Amniotic epithelial cell (primary cell): ENCODE measurements at places on chromosomes 16 and 17.

DNA sequence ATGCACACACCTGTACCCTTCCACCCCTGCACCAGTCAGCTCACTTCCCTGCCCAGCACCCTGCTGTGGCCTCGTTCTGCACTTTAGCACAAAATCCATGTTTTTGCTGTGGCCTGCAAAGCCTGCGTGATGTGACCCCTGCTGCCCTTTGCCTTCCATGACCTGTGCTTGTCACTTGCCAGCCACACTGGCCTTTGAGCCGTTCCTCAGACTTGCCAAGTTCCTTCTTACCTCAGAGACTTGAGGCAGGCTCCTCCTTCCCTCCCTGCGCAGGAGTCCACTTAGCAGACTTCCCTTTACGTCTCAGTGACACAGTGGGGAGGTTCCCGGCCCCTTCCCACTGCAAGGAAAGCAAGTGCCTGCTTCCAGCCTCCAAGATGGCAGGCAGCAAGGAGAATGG is 134.7 kb downstream of the SNX29 start:
- DNase-seq = no peak

- DNase-seq = no peak
Observed at GRCh38 chr17:11943759-11944347, 53.4 kb downstream of the ZNF18 start.

DNA sequence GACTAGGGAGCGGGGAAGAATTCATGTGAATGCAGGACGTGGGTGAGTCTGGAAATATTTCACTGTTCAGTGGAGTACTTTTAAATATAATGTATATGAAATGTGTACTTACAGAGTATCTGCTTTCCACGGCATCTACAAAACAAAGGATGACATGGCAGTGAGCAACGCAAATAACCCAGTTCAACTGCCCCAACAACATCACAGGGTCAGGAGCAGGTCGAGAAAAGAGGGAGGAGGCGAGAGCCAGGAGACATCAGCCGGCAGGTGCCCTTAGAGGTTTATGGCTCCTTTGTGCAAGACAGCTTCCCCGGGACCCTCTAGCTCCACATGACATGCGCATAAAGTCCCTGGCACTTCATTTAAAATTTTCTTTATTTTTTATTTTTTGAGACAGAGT is 61.1 kb downstream of the PECAM1 start:
- DNase-seq = no peak

DNA sequence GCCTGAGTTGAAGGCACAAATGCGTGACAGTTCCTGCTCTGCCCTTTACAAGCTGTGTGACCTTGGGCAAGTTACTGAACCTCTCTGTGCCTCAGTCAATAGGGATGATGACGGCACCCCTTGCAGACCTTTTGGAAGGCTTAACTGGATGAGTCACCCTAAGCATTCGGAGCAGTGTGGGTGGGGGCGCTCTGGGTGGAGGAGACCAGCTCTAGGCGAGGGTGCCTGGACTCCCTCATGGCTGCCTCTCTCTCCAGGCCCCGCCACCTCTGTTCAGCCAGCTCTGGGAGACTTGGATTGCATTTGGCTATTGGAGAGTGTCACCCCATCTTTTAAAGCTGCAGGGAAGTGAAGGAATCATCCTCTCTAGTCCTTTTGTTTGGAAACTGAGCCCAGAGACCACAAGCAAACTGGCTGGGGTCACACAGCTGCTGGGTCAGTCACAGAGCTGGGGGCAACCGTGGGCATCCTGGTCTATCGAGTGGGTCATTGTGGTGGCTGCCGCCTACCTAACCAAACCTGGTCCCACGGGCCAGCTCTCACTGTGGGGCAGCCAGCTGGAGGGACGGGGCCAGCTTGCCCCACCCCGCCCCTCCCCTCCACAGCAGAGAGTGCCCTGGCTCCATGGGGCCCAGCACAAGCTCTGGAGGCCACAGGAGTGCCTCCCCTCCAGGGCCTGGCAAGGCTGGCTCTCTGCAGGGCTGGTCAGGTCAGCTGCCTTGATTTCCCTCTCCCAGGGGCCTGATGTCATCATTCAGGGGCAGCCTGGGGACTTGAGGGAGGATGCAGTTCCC is 20.2 kb upstream of the GSE1 start:
- DNase-seq = peak; percentile 67

- peak; percentile 82 for DNase-seq
Observed at GRCh38 chr17:27207073-27207513, 86.8 kb upstream of the WSB1 start.

DNA sequence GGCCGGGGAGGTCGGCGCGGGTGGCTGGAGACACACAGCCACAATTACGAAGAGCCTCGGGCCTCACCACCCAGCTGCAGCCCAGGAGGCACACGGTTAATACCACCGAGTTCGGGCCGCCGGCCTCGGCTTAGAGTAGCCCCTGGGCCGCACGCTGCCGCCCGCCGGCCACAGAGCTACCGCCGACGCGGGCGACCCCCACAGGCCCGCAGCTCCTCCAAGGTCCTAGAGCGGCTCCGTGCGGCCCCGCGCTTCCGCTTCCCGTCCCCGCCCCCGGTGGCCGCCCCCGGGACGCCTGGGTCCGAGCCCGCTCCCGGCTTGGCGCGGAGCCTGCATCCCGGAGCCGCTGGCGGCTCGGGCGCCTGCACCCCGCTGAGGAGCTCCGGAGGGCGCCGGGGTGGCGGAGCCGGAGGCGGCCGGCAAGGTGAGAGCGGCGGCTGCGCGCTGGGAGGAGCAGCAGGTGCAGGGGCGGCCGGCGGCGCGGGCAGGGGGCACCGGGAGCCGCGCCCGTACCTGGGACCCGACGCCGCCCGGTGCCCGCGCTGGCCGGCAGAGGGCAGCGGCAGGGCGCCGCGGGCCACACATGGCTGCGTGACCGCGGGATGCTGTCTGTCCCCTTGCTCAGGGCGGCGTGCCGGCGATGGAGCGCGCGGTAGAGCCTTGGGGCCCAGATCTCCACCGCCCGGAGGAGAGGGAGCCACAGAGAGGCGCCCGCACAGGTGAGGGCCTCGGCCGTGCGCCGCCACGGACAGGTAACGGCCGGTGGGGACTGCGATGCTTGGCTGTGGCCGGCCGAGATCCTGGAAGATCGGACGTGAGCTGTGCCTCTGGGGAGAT is at the start of gene ZNF48:
ZNF48 (plus strand) TSS at position 266 of the 837 bp plus-strand sequence; CDS start at position 641, 375 bp downstream.
- peak; percentile 92 for DNase-seq

- DNase-seq = peak; percentile 84
Observed at GRCh38 chr17:42783062-42783790, 2.8 kb downstream of the WNK4 start.

- DNase-seq = no peak
Observed at GRCh38 chr16:86854626-86855294, 276.4 kb downstream of the FOXL1 start.

DNA sequence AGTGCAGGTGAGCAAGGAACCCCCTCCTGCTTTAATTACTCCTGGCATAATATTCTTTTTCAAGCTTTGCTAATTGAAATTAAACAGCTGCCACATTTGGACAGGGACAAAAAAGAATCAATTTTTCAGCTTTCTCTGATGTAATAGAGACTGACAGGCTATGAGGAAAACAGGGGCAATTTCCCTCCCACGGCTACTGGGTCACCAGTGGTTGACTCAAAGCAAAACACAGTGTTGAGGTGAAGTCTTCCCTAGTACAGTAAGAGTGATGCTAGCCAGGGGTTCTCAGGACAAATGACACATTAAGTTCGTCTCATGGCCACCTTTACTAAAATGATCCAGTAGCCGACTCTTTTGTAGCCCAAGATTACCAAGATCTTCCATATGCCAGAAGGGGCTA is 38.6 kb upstream of the PMFBP1 start:
- DNase-seq = no peak

DNA sequence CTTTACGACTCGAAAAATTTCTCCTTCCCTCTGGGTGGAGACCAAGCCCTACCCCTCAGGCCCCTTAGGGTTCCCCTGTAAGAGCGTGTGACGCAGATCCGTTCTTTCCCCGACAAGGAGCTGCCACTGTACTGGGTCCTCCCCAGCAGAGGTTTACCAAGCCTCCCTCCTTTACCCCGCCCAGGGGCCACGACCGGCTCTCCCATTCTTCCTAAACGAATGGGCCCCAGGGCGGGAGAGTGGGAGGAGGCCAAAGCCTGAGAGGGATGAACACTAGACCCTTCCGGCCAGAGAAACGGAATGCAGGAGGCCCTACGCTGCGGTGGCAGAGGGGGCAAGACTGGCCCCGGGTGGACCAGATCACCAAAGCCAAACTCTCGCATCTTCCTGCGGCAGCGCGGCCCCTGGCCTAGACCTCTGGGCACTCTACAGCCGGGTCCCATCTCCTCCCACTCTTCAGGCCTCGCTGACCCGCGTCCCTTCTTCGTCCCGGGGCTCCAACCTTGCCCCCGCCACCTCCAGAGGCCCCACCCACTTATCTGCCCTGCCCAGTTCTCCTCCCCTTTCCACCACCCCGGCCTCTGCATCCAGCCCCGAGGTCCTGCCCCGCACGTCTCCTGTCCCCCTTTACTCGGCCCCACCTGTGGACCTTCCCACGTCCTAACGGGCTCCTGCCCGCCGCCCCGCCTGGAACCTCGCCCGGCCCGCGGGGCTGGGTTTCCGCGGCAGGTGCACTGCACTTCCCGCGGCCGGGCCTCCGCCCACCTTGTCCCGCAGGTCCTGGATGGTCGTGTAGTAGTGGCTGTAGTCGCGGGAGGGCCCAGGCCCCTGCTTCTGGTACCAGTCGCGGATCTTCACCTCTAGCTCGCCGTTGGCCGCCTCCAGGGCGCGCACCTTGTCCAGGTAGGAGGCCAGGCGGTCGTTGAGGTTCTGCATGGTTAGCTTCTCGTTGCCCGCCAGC is 765 bp downstream of the KRT19 start:
- DNase-seq = peak; percentile 47

GRCh38 chr17:81834831-81835267 is at the start of gene PPP1R27:
PPP1R27 (minus strand) TSS chr17:81835050; CDS start chr17:81834953, 97 bp downstream.
- DNase-seq = no peak

DNA sequence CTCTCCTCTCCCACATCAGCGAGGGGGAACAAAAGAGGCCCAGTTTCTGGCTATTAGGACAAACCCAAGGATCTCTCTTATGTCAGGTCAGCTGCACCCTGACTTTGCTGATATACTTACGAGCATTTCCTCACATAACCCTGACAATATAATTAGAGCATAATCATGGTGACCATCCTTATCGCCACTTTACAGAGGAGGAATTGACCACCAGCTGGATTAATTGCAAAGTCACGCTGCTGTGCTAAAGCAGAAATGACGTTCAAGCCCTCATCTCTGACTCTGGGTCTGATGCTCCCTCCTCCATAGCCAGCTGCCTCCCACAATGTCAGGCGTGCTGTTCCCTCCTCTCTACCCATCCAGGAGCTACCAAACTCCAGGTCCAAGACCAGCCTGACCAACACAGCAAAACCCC is 42.6 kb downstream of the TRARG1 start:
- DNase-seq = no peak

- DNase-seq = no peak
Observed at GRCh38 chr16:67933805-67934204, 2.1 kb upstream of the CTRL start.

DNA sequence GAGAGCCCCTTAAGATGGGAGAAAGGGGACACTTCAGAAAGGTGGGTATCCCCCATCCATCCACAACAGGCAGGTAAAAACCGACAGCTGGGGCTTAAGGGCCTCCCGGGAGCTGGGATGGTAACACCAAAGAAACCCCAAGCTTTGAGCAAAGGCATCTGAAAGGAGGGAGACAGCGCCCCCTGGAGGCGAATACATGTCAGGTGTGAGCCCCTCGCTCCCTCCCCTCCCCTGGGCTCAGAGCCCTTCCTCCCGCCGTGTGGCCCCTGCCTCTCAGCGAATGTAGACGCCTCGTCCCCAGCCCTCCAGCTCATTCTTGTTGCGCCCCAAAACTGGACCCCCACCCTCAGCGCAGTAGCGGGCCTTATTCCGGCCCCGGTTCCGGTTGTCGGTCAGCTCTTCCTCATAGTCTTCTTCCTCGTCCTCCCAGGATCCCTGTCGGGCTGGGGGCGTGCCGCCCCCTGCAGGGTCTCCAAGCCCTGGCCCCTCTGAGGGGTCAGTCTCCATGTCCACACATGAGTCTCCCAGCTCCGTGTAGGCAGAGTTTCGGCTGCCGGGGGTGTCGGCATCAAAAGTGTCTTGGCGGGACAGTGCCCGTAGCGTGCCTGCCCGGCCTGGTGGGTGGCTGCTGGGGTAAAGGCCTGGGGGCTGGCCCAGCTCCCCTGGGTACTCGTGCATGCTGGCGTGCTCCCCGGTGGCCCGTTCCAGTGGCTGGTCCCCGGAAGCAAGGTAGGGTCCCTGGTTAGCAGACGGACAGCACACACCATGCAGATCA is 9.1 kb upstream of the ARL5C start:
- DNase-seq = peak; percentile 45

- peak; percentile 52 for DNase-seq
Observed at GRCh38 chr17:43791589-43791988, 11.4 kb downstream of the CFAP97D1 start.

GRCh38 chr17:30600060-30600829 is 123.0 kb downstream of the GOSR1 start:
- DNase-seq = peak; percentile 69

GRCh38 chr17:79152110-79152509 is 77.5 kb downstream of the ENGASE start:
- DNase-seq = no peak

DNA sequence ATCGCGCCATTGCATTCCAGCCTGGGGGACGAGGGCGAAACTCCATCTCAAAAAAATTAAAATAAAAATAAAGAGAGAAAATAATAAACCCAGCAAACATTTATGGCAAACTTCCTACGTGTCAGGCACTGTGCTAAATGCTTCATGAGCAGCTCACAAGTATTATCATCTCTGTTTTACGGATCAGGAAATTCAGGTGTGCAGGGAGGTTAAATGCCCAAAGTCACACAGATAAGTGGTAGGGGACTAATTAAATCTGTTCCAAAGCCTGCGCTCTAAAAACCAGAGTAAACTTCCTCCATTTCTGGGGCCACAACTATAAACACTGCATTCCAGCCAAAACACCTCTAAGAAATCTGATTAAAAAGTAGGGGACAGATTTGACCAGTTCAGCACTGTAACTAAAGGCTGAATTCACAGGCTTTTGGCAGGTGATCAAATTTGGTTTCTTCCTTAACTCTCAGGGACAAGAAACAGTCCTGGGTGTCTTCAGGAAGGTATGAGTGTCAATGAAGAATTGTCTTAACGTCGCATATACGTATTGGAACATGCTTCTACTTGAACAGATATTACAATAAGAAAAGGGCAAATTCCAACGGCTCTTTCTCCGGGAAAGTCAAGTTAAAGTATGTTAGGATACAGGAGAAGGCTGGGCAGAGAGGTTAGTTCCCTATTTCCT is 996 bp downstream of the STRADA start:
- no peak for DNase-seq

DNA sequence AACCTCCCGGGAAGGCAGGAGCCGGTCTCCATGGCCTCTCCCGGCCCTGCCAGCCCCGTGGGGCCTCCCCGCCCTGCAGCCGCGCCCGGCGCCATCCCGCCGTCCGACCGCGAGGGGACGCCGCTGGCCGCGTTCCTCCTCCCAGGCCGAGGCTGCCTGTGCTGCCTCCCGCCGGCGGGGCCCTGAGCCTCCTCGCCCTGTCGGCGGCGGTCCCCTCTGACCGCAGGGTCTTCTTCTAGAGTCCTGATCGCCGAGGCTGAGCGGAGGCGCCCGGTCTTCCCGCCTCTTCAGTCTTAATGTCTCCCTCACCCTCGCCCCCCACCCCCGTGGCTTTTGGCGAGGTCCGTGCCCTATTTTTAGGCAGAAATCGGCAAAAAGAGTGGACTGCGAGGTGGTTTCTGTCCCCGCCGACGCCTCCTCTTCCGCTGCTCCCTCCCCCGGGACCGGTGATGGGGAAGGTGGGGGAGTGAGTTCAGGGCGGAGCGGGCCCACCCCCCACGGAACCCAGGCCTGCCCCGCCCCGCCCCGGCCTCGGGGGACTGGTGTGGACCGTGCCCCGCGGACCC is 794 bp upstream of the CPNE7 start:
- DNase-seq = peak; percentile 62

- DNase-seq = no peak
Observed at GRCh38 chr16:30974348-30974747, 10.7 kb upstream of the HSD3B7 start.

- peak; percentile 44 for DNase-seq
Observed at GRCh38 chr17:8185582-8186445, 4.2 kb downstream of the BORCS6 start.
